ENCODE measurements at places on chromosomes 11 and 22. TPM values are rescaled to one million over a fixed set of nuclear protein-coding genes. Genes with fewer than 3 reads are reported as not detected.

LGR4 gene
- 38.9 TPM for total RNA-seq

INS gene
- not detected for total RNA-seq

TENM4 gene
- total RNA-seq = 11.6 TPM

C11orf65 gene
- total RNA-seq = 2.1 TPM

RTCB gene
- 111 TPM for total RNA-seq

TMPRSS6 gene
- not detected for total RNA-seq

ANKK1 gene
- total RNA-seq = 2.3 TPM

PDGFB gene
- 3.8 TPM for total RNA-seq

SPI1 gene
- total RNA-seq = not detected

EFCAB6 gene
- total RNA-seq = 0.68 TPM

MAPK12 gene
- 9.2 TPM for total RNA-seq

CDKN1C gene
- total RNA-seq = 10.3 TPM

MRGPRE gene
- not detected for total RNA-seq

EIF3L gene
- total RNA-seq = 417 TPM

SLC22A6 gene
- not detected for total RNA-seq

NXPE2 gene
- not detected for total RNA-seq

PDE2A gene
- total RNA-seq = 2.1 TPM

ACTN3 gene
- under 0.01 TPM for total RNA-seq

CREB3L1 gene
- 1.5 TPM for total RNA-seq

CAVIN3 gene
- total RNA-seq = 18.5 TPM

NLRP6 gene
- total RNA-seq = not detected

PLEKHA7 gene
- 1.0 TPM for total RNA-seq

DTX4 gene
- total RNA-seq = 1.7 TPM

OR4C13 gene
- not detected for total RNA-seq

CELSR1 gene
- total RNA-seq = 303 TPM

EMID1 gene
- 0.21 TPM for total RNA-seq

SLC16A8 gene
- 0.07 TPM for total RNA-seq

KRTAP5-9 gene
- not detected for total RNA-seq

INPP5J gene
- 0.34 TPM for total RNA-seq

KCTD14 gene
- 2.4 TPM for total RNA-seq

OR10A4 gene
- total RNA-seq = not detected

POU2F3 gene
- total RNA-seq = 0.68 TPM

RFPL3 gene
- not detected for total RNA-seq

SLC25A1 gene
- total RNA-seq = 62.9 TPM

KRTAP5-7 gene
- total RNA-seq = not detected

NXPE1 gene
- not detected for total RNA-seq

NPAS4 gene
- not detected for total RNA-seq

VSIG2 gene
- under 0.01 TPM for total RNA-seq

RGL4 gene
- total RNA-seq = not detected

NECTIN1 gene
- total RNA-seq = 414 TPM

TCN1 gene
- total RNA-seq = 0.68 TPM

APOL5 gene
- total RNA-seq = not detected

JAML gene
- total RNA-seq = not detected

OR10G8 gene
- not detected for total RNA-seq

MS4A4A gene
- total RNA-seq = not detected

CD3D gene
- total RNA-seq = not detected

CCDC73 gene
- under 0.01 TPM for total RNA-seq

ALG12 gene
- 21.9 TPM for total RNA-seq

TTLL1 gene
- total RNA-seq = 13.0 TPM

CSF2RB gene
- under 0.01 TPM for total RNA-seq
